Activated CD4-positive, alpha-beta T cell treated with anti-CD3 and anti-CD28 coated beads, Interleukin-2, amount 10 ng/mL, durations not matched to agents 24 days and 14 days (primary cell): ENCODE measurements at places on chromosomes 13 and 19. TPM values are rescaled to one million over a fixed set of nuclear protein-coding genes. Genes with fewer than 3 reads are reported as not detected.

The ZNF419 gene
- 4.6 and 4.9 TPM in 2 replicates for total RNA-seq

GRCh38 chr13:110248449-110249143, 58.4 kb downstream of the COL4A1 start:
- H3K36me3 ChIP-seq = no peaks in the 10 kb centered on the region
- no peak overlapping the region for H3K4me3 ChIP-seq
- peaks cover 5% of the 10 kb centered on the region for H3K27me3 ChIP-seq

DNA sequence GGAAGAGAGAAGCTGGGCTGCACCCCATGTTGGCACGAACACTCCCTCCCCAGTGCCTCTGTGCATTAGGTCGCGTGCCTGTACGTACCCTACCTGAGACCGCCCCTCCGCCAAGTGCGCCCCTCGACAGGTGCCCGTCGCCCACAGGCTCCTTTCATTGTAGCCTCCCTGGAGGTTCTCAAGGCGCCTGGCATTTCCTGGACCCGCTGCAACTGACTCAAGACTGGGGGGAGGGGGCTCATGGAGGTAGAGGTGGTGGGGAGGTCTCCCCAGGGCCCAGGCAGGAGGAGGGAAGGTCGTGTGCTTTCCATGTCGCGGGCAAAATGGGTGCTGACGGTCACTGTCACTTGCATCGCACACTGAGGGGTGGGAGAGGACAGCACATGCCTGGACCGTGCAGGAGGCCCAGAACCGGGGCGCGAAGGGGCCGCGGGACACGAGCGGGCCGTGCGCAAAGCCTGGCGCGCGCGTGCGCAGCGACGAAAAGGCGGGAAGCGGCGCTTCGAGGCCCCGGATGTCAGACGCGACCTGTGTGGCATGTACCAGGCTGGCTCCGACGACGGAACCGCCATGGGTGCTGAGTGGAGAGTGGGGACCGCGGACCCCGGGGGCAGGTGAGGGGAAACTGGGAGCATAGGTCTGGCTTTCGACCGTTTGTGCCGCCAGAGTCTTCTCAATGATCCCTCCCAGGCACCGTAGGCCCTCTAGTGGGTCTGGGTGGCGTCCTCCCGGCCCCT, 16.5 kb downstream of the NFIX start:
- H3K4me1 ChIP-seq = peaks cover 15% of the 10 kb centered on the region
- peak overlapping the region; percentile 51 for H3K27ac ChIP-seq
- H3K4me3 ChIP-seq = no peak overlapping the region
- peaks cover 2% of the 10 kb centered on the region for H3K36me3 ChIP-seq

- H3K36me3 ChIP-seq = no peaks in the 10 kb centered on the region
- no peak overlapping the region for H3K27ac ChIP-seq
- no peaks in the 10 kb centered on the region for H3K4me1 ChIP-seq
- H3K27me3 ChIP-seq = peaks cover 2% of the 10 kb centered on the region
- no peak for DNase-seq
- H3K4me3 ChIP-seq = no peak overlapping the region
Observed at GRCh38 chr13:101429733-101430132, 13.4 kb upstream of the NALCN start.

DNA sequence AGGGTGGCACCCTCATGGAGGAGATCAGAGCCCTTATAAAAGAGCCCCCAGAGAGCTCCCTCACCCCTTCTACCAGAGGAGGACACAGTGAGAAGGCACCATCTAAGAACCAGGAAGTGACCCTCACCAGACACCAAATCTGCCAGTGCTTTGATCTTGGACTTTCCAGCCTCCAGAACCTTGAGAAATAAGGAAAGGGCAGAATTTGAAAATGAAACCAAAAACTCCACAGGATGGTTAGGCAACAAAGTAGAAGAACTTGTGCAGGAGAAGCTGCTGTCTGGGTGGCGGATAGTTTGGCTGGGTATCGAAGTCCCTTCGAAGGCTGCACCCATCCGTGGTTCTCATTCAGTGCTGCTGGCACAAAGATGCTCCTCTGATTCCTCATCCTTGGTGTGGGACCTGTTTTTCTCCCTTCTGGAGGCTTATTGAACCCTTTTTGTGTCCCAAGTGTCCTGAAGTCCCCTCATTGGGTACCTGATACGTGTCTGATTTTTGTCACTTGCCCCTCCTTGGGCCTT, 130.8 kb downstream of the KDM4B start:
- H3K36me3 ChIP-seq = peaks cover 52% of the 10 kb centered on the region
- H3K27me3 ChIP-seq = no peaks in the 10 kb centered on the region
- no peak overlapping the region for H3K4me3 ChIP-seq
- no peaks in the 10 kb centered on the region for H3K4me1 ChIP-seq

- H3K4me1 ChIP-seq = no peaks in the 10 kb centered on the region
- DNase-seq = no peak
- H3K4me3 ChIP-seq = no peak overlapping the region
- H3K36me3 ChIP-seq = peaks cover 2% of the 10 kb centered on the region
- peaks cover 17% of the 10 kb centered on the region for H3K27me3 ChIP-seq
Observed at GRCh38 chr19:33293255-33294057, 8.9 kb downstream of the CEBPA start.

DNA sequence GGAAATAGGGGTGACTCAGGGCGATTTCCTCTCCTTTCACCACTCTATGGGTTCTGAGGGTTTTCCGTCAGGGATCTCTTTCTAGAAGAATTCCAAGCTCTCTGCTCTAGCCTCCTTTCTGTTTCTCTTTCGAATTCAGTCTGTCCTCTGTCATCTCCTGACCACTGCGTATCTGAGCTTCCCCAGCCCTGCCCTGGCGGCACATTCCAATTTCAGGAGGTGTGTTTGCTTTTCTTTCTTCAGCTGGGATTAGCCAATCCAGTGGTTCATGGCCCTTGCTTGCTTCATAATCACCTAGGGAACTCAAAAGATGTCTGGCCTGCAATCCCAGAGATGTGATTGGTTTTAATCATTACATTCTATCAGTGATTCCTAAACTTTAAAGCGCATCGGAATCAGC, 9.4 kb downstream of the IFNL2 start:
- H3K4me1 ChIP-seq = no peaks in the 10 kb centered on the region
- H3K36me3 ChIP-seq = no peaks in the 10 kb centered on the region
- H3K27ac ChIP-seq = no peak overlapping the region
- no peak overlapping the region for H3K4me3 ChIP-seq

DNA sequence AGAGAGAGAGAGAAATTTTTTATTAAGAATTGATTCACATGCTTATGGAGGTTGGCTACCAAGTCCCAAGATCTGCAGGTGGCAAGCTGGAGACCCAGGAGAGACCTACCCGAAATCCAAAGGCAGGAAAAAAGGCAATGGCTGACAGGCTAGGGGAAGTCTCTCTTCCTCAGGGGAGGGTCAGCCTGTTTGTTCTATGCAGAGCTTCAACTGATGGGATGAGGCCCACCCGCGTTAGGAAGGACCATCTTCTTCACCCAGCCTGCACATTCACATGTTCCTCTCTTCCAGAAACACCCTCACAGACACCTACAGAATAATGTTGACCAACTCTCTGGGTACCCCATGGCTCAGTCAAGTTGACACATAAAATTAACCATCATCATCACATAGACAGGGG, 65.3 kb upstream of the SERP2 start:
- peaks cover 21% of the 10 kb centered on the region for H3K4me1 ChIP-seq
- H3K27ac ChIP-seq = no peak overlapping the region
- peaks cover under 1% of the 10 kb centered on the region for H3K36me3 ChIP-seq
- peaks cover 10% of the 10 kb centered on the region for H3K27me3 ChIP-seq

DNA sequence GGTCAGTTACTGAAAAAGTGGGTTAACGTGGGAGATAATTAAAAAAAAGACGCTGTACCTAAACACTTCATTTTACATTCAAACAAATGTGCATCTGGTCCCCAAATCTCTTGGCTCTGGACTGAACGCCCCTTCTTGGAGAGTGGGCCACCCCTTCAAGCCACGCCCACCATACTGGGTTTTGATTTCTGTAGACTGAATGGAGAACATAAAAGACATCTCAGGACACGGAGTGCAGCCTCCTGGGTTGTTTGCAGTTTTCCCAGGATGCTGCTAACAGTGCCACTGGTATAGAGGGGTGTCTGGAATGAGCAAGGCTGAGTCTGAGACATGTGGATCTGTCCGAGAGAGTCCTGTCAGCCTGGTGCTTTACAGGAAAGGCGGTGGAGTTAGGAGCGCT, 10.6 kb downstream of the TFDP1 start:
- DNase-seq = no peak
- H3K36me3 ChIP-seq = peaks cover 63% of the 10 kb centered on the region
- no peaks in the 10 kb centered on the region for H3K27me3 ChIP-seq
- H3K4me3 ChIP-seq = no peak overlapping the region
- no peak overlapping the region for H3K27ac ChIP-seq
- peaks cover 7% of the 10 kb centered on the region for H3K4me1 ChIP-seq

DNA sequence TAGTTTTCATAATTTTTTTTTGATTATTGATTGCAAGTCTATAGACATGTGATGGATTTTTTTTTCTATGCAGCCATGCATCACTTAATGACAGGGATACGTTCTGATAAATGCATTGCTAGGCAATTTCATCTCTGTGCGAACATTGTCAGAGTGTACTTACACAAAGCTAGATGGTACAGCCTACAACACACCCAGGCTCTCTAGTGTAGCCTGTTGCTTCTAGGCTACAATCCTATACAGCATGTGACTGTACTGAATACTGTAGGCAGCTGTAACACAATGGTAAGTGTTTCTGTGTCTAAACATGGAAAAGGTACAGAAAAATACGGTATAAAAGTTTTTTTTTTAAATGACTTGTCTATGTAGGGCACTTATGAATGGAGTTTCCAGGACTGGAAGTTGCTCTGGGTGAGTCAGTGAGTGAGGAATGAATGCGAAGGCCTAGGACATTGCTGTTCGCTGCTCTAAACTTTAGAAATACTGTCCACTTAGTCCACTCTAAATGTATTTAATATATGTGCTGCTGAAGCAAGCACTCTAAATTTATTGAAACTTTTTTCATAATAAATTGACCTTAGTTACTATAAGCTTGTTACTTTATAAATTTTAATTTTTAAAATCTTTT, 20.3 kb downstream of the SPATA13 start:
- no peak overlapping the region for H3K27ac ChIP-seq
- H3K4me3 ChIP-seq = no peak overlapping the region
- no peaks in the 10 kb centered on the region for H3K27me3 ChIP-seq
- H3K36me3 ChIP-seq = peaks cover 11% of the 10 kb centered on the region

- no peak overlapping the region for H3K4me3 ChIP-seq
- DNase-seq = no peak
- H3K27me3 ChIP-seq = no peaks in the 10 kb centered on the region
- H3K27ac ChIP-seq = no peak overlapping the region
- no peaks in the 10 kb centered on the region for H3K36me3 ChIP-seq
- H3K4me1 ChIP-seq = no peaks in the 10 kb centered on the region
Observed at GRCh38 chr13:105519771-105520170, 1015.7 kb downstream of the EFNB2 start.

- H3K27ac ChIP-seq = no peak overlapping the region
- no peak for DNase-seq
- no peaks in the 10 kb centered on the region for H3K36me3 ChIP-seq
- H3K4me1 ChIP-seq = no peaks in the 10 kb centered on the region
- peaks cover 22% of the 10 kb centered on the region for H3K27me3 ChIP-seq
Observed at GRCh38 chr13:23512762-23513395, 57.3 kb upstream of the TNFRSF19 start.

The RPL36 gene
- 1,117 and 1,132 TPM in 2 replicates for total RNA-seq

DNA sequence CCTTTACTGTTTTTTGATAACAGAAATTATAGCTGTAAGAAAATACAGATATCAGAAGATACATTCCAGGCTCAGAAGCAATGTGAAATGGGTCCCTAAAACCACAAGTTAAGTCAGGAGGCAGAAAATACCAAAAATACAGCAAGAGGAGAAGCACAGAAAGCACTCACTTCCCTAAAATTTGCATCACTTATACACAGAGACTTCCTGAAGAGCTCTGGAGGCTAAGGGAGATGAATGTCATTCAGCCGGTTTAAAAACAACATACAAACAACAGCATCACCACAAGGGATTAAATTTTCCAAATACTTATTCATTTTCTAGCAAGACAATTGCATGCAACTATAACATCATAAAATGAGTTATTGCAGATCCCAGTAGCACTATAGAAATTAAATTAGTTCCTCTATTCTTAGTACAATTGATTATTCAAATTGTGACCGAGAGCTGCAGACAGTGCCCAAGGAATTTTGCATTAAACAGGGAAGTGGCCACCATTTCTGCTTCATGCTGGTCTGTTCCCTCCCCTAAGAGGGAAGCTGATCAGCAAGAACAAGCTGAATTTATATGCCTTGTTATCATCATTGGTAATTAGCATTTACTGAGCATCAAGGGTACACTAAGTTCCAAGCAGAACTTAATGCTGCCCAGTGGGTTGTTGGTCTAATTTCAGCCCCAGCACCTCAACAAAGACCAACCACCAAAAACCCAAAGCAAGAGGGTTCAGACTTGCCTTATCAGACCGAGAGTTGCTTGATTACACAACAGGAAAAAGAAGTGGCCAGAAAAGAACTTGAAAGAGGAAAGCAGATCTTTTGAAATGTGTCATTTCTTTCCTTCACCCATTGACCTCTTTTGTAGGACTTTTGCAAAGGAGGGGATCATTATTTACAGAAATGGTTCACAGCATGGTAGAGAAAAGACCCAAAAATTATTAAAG, 140.7 kb downstream of the KCTD12 start:
- no peak overlapping the region for H3K4me3 ChIP-seq
- no peaks in the 10 kb centered on the region for H3K36me3 ChIP-seq
- peaks cover 5% of the 10 kb centered on the region for H3K27me3 ChIP-seq
- peaks cover 2% of the 10 kb centered on the region for H3K4me1 ChIP-seq
- no peak overlapping the region for H3K27ac ChIP-seq

DNA sequence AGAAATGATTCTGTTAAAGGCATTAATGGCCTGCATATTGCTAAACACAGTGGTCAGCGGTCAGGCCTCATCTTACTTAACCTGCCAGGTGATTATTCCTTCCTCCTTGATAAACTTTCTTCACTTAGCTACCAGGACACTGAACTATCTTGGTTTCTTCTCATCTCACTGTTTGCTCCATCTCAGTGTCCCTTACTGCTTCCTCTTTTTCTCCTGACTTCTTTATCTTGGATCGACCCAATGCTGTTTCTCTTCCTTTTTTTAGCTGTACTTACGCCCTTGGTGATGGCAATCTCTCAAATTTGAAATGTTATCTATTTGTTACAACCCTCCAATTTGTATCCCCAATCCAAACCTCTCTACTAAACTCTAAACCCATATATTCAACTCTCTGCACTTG, 7.8 kb upstream of the CLC start:
- H3K4me1 ChIP-seq = peaks cover 5% of the 10 kb centered on the region
- no peak overlapping the region for H3K4me3 ChIP-seq
- no peak for DNase-seq
- H3K27me3 ChIP-seq = peaks cover 28% of the 10 kb centered on the region
- H3K36me3 ChIP-seq = no peaks in the 10 kb centered on the region
- no peak overlapping the region for H3K27ac ChIP-seq

The PEAK3 gene
- 0.09 TPM in 1 of 2 replicates, not detected in the other for total RNA-seq

GRCh38 chr19:14363183-14364097, 17.8 kb upstream of the ADGRE5 start:
- DNase-seq = peak; percentile 86
- peak overlapping the region; percentile 97 for H3K27ac ChIP-seq
- peak overlapping the region; percentile 93 for H3K4me3 ChIP-seq
- peaks cover 42% of the 10 kb centered on the region for H3K4me1 ChIP-seq
- peaks cover 2% of the 10 kb centered on the region for H3K36me3 ChIP-seq

The TIMM44 gene
- 110 and 111 TPM in 2 replicates for total RNA-seq

DNA sequence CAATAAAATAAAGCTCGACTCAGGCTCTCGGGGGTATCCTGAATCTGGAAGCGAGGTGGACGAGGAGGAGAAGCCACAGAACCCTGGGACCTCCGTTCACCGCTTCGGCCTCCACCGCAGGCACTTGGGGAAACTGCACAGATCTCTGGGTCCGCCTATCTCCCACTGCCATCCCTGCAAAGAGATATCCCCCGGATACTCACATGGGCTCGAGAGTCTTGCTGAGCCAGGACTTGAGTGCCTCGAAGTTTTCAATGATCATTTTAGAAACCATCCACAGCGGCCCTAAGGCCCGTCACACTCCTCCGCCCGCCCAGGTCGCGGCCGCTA, 589 bp downstream of the RBM26 start:
- no peak for DNase-seq
- no peak overlapping the region for H3K27ac ChIP-seq
- H3K4me3 ChIP-seq = no peak overlapping the region
- H3K36me3 ChIP-seq = peaks cover 15% of the 10 kb centered on the region
- H3K4me1 ChIP-seq = peaks cover 42% of the 10 kb centered on the region
- H3K27me3 ChIP-seq = no peaks in the 10 kb centered on the region

The VSTM1 gene
- not detected in 2 replicates for total RNA-seq
